ENCODE measurements at places on chromosomes 7 and 10. TPM values are rescaled to one million over a fixed set of nuclear protein-coding genes. Genes with fewer than 3 reads are reported as not detected.

The TYW1 gene
- 64.3 TPM for total RNA-seq

The ITIH5 gene
- total RNA-seq = 74.5 TPM

The PLXNA4 gene
- 27.7 TPM for total RNA-seq

- H3K27ac ChIP-seq = no peak overlapping the region
- no peaks in the 10 kb centered on the region for H3K36me3 ChIP-seq
Measured at GRCh38 chr10:71457908-71458307, 61.2 kb downstream of the CDH23 start.

- H3K27me3 ChIP-seq = no peaks in the 10 kb centered on the region
- H3K27ac ChIP-seq = no peak overlapping the region
- DNase-seq = no peak
- no peak overlapping the region for H3K4me3 ChIP-seq
Measured at GRCh38 chr10:89090756-89091445, 100.3 kb downstream of the FAS start.
